NCI-H2081 (cell line): ENCODE measurements at places on chromosomes 6 and 20.

- no peak for DNase-seq
These were observed 49.4 kb upstream of the MCUR1 start for GRCh38 chr6:13863699-13864155.

DNA sequence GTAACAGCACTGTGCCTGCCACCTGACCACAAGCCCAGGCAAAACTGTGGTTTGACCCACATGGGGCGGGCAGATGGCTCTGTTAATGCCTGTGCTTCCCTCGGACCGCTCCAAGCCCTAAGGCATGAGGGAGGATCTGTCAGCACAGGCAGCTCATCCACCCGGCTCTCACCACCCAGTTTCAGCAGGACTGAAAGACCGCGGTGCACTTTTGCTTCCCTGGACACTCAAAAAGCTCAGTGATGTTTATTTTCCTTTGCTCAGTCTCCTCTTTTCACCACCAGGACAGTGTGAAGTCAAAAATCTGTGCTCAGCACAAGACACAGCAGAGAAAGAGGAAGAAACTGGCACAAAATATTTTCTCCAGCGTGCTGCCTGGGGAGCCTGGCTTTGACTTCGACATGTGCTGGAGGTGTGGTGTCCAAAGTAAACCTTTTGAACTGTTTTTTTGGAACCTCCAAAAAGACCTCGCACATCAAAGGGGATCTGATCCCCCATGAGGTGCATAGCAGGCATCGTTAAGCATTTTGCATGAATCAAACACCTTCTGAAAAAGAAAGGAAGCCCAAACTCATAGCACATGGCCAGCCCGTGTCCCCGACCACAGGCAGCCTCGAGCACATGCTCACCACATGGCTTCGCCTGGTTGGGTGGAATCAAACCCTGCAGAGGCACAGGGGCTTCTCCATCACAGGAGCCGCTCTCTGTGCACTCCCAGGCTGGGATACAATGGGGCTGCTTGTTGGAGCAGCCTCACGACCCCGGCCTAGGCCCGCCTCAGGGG is 441.7 kb upstream of the JARID2 start:
- DNase-seq, result no peak

GRCh38 chr6:80134065-80134464 is 27.6 kb downstream of the BCKDHB start:
- no peak for DNase-seq

DNA sequence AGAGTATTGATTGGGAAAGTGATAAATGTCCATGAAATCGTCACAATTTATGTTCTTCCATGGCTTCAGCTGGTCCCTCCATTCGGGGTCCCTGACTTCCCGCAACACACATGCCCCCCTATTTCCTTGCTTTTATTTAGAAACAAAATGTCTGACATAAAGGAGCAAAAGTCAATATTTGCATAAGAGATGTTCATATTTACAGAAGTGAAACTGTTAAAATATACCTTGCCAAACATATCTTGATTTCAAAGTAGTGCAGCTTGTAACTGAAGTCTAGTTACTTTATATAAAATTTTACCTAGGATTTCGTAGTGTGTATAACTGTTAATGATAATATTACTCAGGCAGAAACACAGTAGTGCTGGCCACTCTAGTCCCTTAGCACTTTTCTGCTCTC is 548.9 kb upstream of the ADGRB3 start:
- DNase-seq, result no peak
